SK-MEL-5 (cell line): ENCODE measurements at places on chromosomes 13 and 19. TPM values are rescaled to one million over a fixed set of nuclear protein-coding genes. Genes with fewer than 3 reads are reported as not detected.

CBY2 gene
- total RNA-seq = not detected in 2 replicates

- DNase-seq = no peak
Measured at GRCh38 chr13:34419025-34419424, 523.0 kb upstream of the NBEA start.

ZGLP1 gene
- 0.08 and 0.69 TPM in 2 replicates for total RNA-seq

DNA sequence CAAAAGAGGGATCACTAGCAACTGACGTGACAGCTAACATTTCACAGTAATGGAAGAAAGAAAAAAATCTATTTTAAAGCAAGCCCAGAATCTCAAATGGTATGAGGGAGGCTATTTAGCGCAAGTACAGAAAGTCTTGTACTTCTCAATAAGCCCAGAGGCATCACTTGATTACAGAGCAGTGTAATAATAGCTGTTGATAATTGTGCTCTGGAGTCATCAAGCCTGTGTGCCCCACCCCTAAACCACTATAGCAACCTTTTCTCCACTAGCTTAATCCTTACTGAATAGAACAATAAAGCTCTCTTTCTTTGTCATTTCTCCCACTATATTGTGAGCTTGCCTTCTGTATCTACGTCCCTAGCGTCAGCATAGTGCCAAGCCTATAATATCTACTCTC, 56.6 kb downstream of the FREM2 start:
- no peak for DNase-seq

GRCh38 chr13:59444210-59444857, 719.4 kb downstream of the DIAPH3 start:
- DNase-seq = peak; percentile 52
